Islet precursor cell (in vitro differentiated cells): ENCODE measurements at places on chromosomes 2 and 18.

DNA sequence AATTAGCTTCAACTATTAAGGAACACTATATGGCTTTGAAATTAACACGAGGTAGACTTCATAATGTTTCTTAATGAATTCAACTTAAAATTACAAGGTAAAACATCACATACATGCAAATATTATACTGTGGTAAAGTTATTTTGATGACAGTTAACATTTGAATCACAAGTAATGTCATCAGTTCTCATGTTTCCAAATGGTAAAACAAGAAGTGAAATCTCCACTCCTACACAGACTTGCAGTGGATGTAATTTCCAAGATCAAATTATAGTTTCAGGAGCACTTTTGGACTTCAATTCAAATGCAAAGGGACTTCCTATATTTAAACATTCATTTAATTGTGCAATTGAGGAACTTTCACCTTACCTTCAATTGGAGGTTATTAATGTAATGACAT is 39.1 kb downstream of the C18orf54 start:
- DNase-seq: no peak

DNA sequence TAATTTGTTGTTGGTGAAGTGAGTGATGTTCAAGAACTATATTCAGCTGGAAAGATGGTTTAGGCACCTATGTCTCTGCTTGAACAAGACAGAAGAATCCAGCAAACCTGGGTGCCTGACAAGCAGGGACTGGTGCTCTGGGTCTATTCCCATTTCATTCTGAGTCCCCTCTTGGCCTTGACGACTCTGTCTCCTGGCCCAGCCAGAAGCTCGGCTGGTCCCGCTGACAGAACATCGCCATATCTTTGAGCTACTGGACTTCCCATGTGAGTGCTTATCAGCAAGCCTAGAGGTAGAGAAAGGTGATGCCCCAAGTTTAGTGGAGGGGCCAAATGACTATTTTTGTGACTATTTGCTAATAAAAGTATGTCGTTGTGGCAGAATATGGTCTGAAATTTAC is 48.2 kb downstream of the SDC1 start:
- peak; percentile 23 for DNase-seq

GRCh38 chr2:227182765-227183164 is 18.3 kb downstream of the COL4A3 start:
- DNase-seq: no peak

GRCh38 chr2:198052741-198053140 is 248.3 kb downstream of the PLCL1 start:
- DNase-seq: no peak

DNA sequence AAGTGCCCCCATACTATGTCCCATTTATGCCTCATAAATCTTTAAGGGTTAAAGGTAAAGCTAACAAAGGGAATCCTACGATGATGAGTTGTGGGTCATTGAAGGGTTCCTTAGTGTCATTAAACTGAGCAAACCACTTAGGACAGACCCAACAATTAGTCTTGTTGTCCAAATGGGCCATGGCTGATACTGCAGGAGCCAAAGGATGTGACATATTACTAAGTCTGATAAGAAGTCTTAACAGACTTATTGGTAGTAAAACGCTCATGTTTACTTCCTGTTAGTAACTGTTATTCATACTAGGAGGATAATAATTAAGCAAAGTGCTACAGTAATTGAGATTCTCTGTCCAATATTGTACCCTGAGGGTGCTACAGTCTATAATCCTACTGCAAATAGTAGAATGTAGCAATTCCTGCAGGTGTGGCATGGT is 96.8 kb downstream of the PTPN4 start:
- no peak for DNase-seq

- DNase-seq: no peak
These were observed 29.3 kb downstream of the NFATC1 start for GRCh38 chr18:79424880-79425568.

DNA sequence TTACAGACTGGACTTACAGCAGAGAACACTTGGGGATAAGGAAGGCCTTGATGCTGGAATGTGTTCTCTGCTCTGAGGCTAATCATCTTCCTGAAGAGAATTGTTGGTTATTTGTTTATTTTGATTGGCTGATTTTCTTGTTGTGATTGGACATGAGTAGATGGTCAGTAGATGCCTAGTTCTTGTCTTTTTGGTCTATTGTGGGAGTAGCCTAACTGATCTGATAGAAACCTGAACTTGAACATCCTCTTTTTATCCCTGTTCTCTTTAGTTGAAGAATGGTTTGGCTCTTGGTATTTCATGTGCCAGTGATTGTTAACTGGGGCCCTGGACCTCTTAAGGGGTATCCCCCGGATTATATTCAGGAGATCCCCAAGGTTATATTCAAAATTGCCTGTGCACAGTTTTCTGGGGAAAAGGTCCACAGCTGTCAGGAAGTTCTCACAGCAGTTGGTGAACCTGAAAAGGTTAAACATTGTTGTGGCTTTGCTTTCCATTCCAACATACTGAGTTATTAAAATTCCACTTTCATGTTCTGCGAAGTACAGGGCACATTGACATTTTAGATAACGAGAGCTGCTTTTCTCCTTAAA is 13.6 kb downstream of the TWSG1 start:
- no peak for DNase-seq

DNA sequence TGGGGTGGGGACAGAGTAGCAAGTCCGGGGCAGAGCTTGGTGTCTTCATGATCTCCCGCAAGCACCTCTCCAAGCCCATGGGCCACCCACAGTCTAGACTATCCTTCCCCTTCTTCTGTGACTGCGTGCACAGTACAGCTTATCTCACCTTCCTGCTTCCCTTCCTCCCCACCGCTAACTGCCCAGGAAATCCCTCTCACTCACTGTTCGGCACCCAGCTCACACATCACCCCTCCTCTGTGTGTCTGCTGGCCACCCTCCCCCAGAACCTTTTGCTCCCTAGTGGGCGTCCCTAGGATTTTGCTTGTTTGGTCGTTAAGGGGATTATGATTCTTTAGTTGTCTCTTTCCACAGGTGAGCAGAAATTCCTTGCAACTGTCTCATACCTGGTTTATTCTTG is 31.5 kb upstream of the SMAD7 start:
- DNase-seq: no peak

GRCh38 chr2:229653531-229653930 is 60.8 kb downstream of the DNER start:
- DNase-seq: no peak

GRCh38 chr18:35076135-35076924 is 35.1 kb downstream of the MAPRE2 start:
- no peak for DNase-seq

DNA sequence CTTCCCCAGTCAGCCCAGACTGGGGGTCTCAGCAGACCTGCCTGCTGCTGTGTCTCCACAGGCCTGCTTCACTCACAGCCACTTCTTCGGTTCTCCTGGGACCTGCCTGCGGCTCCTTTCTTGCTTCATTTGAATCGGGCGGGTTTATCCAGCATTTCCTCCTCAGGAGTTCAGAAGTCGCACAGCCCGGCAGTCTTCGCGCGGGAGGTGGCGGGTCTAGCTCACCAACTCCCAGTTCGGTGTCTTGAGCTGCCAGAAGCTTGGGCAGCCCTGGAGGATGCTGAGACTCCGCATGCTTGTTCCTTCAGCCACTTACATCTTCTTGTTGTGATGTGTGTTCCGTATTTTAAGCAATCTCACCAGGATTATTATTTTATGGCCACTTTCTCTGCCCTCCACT is 10.8 kb downstream of the D2HGDH start:
- no peak for DNase-seq

DNA sequence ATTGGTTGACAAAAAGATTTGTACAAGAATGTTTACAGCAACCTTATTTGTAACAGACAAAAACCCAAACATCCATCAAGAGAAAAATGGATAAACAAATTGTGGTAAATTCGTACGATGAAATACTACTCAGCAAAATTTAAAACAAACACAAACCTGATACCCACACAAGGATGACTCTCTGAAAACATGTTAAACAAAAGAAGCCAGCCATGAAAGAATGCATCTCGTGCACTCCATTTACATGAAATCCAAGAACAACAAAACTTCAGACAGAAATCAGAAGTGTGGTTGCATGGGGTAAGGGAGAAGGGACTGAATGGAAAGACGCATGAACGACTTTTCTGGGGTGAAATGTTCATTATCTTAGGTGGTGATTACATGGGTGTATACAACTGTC is 93.4 kb downstream of the SLC25A12 start:
- no peak for DNase-seq

DNA sequence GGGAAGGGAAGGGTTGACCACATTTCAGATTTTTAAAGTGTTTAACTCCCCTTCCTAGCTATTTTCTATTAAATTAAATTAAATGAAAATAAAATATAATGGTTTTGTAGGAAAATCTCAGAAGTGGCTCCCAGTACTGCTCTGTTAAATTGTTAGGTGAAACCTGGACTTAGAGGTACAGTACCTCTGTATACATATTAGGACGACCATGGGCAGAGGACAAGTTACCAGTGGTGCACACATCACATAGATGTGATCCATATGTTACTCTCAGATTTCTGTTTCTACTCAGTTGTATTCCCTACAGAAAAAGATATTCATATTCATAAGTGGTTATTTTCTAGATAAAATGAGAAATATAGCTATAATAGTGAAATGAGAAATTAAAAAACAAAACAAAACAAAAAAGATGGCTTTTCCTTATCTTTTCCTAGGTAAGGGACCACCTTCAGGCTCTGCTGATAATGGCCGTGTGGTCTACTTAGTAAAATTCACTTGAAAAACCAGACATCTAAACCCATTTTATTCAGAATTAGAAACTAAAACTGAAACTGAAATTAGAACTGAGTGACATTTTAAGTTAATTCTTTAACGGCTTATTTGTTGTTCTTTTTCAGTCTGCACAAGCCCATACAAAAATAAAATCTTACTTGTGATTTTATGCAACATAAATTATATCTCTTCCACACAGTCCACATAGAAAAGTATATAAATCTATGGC is 832.5 kb upstream of the CHAC2 start:
- DNase-seq: no peak

GRCh38 chr2:159177957-159178356 is 108.5 kb downstream of the WDSUB1 start:
- DNase-seq: no peak

GRCh38 chr2:11647834-11648600 is 22.0 kb downstream of the NTSR2 start:
- DNase-seq: peak; percentile 70

DNA sequence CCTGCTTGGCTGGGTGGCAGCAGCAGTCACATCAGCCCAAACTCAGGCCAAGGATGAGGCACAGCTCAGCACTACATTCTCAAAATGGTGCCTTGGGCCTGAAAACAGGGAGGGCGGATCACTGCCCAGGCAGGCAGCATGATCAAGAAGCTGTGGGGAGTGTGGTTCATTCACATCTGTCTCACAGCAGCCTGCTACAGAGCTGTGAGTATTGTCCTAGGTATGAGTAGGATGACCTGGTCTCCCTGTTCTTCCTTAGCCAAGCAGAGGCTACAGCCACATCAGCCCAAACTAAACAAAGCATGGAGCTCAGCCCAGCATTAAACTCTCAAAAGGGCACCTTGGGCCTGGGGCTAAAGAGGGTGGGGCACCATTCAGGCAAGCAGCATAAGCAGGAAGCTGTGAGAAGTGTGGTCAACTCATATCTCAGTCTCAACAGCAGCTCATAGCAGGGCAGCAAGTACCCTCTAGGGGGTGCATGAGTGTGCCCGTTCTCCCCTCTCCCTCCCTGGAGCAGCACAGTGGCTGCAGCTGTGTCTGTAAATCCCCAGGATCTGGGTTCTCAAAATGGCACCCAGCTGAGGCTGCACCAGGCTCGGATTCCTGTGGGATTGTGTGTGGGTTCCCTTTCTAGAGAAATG is 139.6 kb downstream of the TRABD2A start:
- peak; percentile 72 for DNase-seq

- DNase-seq: no peak
These were observed 543.0 kb upstream of the TNP1 start for GRCh38 chr2:217402761-217403383.

- no peak for DNase-seq
These were observed 28.8 kb downstream of the ANXA4 start for GRCh38 chr2:69770747-69771146.

DNA sequence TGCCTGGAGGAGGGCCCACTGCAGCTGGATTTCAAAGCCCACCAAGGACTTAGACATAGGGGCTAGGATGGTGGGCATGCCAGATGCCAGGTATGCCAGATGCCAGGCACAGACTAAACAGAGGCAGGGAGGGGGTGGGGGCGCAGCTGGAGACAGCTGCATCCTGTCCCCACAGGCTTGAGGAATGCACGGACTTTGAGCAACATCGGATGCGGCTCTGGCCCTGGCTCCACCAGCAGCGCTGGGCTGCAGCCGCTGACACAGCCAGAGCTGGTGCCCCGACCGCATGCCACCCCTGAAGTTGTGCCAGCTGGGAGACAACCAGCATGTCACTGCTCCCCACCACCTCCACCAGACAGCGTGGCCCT is 39.5 kb downstream of the AQP12A start:
- no peak for DNase-seq

DNA sequence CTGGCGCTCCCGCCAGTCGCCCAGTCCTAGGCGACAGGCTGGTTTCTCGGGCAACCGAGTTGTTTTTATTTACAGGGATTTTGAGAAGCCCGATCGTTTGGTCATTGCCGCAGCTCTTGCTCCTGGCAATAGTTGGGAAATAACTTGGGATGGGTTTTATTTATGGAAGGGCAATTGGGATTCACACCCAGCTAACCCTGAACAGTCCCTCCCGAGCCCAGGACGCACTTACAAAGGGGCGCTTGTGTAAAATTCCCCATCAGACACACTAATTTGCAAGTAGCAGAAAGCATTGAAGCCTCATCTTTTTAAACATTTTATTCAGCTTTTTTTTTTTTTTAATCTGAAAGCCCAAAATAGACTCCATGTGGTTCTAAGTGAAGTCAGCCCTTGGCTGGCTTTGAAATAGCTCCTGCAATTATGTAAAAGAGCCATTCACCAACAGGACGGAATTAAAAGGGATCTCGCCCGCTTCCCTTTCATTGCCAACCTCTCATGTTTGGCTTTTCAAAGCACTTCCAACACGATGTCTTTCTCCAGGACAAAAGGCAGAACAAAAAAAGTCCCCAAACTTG is 3.6 kb upstream of the GBX2 start:
- no peak for DNase-seq

- peak; percentile 43 for DNase-seq
These were observed 156.5 kb upstream of the TPO start for GRCh38 chr2:1256632-1257324.

DNA sequence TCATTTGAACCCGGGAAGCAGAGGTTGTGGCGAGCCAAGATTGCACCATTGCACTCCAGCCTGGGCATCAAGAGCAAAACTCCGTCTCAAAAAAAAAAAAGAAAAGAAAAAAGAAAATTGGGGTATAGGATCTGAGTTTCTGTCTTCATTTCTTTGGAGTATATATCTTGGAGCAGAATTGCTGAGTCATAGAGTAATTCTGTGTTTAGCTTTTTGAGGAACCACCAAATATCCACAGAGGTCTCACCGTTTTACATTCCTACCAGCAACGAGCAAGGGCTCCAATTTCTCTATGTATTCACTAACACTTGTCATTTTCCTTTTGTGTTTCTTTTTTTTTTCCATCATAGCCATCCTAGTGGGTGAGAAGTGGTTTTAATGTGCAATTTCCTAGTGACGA is 87.6 kb upstream of the TEX51 start:
- DNase-seq: no peak
